CD4-positive, CD25-positive, alpha-beta regulatory T cell (primary cell): ENCODE measurements at places on chromosomes 2 and 18. TPM values are rescaled to one million over a fixed set of nuclear protein-coding genes. Genes with fewer than 3 reads are reported as not detected.

The AMER3 gene
- not detected for polyA plus RNA-seq

DNA sequence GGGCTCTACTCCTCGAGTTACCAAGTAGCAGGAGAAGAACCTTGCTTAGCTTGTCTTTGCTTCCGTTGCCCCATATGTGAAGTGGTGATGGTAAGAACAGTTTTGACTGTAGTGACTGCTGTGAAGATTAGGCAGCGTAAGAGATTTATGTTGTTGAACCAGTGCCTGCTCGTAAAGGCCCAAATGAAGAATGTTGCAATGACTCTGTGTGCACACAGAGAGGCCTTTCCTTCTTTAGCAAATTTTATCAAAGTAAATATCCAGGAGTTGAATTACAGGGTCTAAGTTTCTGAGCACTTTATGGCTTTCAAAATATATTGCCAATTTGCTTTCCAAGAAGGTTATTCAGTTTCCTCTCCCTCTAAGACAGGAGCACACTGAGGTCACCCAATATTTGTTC lies 14.5 kb downstream of the NTSR2 start:
- DNase-seq = no peak

The COMMD1 gene
- 55.0 TPM for polyA plus RNA-seq

The ACTG2 gene
- 6.6 TPM for polyA plus RNA-seq

The CPS1 gene
- not detected for polyA plus RNA-seq

The MEIS1 gene
- polyA plus RNA-seq = not detected

GRCh38 chr2:42099438-42100173 lies 51.8 kb downstream of the PKDCC start:
- DNase-seq = no peak

GRCh38 chr2:127678991-127679390 lies 3.7 kb upstream of the LIMS2 start:
- no peak for DNase-seq

GRCh38 chr2:3927031-3927430 lies 223.7 kb downstream of the DCDC2C start:
- DNase-seq = no peak

The MBD5 gene
- 14.9 TPM for polyA plus RNA-seq

GRCh38 chr2:101038455-101039255 lies 36.6 kb downstream of the RPL31 start:
- DNase-seq = no peak
